ENCODE measurements at places on chromosomes 6 and 20.

- no peak for DNase-seq
Measured at GRCh38 chr20:59836767-59837166, 96.7 kb downstream of the SYCP2 start.

- no peak for DNase-seq
Measured at GRCh38 chr6:38270367-38270766, 369.4 kb downstream of the BTBD9 start.

GRCh38 chr20:642398-643174, 10.4 kb downstream of the SRXN1 start:
- no peak for DNase-seq

- no peak for DNase-seq
Measured at GRCh38 chr20:50286174-50286511, 95.5 kb downstream of the CEBPB start.

DNA sequence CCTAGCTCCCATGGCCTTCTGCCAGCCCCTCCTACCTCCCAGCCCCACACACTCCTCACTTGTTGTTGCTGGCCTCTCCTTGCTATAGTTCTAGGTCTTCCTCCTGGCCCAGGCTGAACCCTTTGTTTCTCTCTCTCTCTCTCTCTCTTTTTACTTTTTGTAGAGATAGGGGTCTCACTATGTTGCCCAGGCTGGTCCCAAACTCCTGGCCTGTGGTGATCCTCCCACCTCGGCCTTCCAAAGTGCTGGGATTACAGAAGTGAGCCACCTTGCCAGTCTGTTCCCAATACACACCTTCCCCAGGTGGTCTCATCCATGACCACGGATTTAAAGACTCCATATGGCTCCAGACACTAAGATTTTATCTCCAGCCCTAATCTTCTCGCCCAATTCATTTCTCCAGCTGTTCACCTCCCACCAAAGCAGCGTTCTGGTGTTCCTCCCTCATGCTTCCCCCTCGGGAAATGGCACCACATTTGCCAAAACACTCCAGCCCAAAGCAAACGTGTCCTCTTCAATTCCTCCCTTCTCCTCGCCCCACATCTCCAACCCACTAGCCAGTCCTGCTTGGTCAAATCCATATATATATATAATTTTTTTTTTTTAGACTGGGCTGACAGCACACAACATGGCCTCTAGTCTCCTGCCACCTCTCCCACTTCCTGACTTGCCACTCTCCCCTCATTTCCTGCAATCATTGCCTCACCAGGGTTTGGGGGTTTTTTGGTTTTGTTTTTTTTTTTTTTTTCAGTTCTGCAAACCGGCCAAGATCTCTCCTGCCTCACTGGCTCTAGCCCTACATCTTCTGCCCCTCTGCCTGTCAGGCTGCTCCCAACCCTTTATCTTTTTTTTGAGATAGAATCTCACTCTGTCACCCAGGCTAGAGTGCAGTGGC, 104.4 kb downstream of the NCR2 start:
- DNase-seq = no peak

DNA sequence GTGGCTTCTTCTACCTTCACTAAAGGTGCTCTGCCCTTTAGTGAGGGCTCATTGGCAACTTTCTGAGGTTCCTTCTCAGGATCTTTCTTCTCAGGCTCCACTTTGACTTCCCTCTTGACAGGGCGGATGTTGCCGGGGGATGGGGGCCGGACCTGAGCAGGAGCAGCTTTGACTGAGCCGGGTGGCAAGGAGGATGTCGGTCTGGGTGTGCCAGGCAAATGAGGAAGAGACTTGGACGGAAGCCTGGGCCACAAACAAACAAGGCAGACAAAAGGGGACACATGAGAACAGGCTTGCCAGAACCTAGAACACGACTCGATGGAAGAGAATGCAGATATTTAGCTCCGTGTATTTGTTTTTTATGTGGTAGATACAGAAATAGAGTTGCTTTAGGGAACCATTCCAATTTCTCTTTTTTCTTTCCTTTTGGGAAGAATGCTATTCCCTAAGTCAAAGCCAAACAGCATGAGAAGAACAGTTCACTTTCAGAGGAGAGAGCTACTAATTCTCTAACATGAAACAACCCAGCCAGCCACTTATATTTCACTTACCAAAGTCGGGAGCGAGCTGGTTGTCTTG, 76.2 kb upstream of the BCLAF1 start:
- no peak for DNase-seq

DNA sequence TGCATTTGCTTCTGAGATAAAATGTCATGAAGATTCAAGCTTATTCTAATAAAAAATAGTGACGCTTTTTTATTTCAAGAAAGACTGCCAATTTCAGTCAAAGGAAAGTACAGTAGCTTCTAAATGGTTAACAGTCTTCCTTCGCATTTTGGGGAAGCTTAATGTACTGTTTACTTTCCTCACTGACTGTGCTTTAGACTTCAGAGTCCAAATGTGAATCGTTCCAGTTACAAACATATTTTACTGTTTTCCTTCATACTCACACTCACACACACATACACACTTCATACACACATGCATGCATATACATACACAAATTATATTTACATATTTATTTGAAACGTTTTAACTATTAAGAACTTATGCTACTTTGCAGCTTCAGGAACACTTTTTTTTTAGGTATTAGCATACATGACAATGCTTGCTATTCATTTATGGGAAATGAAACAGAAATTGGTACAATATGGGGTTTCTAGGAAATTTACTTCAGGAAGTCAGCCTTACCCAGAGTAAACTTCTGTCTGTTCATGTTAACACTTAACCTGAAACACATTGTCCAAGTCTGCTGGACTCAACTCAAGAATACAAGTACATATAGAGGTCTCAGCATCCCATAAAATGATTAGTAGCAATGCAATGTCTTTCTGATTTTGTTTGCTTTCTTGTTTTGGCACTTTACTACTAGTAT, 145.4 kb downstream of the RPS12 start:
- DNase-seq = no peak

DNA sequence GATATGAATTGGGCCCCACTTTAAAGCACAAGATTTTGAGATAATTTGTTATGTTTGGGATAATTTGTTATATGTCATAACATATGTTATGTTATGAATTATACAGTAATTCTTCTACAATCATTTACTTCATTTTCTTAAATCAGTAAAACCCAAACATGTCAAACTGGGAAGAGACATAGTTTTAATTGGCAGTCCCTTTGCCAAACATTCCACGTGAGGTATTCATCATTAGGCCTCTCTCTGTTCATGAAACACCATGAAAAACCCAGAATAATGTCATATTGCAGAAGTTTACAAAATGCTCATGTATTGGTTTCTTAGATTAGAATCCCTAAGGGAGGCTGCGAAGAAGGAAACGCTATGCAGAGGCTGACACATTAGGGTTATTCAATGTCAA, 89.4 kb upstream of the PDE10A start:
- DNase-seq = no peak

DNA sequence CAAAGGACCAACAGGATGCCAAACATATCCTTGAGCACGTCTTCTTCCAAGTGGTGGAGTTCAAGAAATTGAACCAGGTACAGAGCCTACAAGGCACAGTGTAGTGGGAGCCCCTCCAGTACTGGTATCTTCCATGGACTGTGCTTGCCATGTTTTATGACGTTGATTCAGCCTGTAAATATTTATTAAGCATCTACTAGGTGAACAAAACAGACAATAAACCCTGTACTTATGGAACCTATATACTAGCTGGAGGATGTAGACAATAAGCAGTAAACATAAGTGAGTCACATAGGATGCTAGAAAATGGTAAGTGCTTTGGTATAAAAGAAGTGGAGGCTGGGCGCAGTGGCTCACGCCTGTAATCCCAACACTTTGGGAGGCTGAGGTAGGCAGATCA, 24.4 kb upstream of the MYBL2 start:
- no peak for DNase-seq

- DNase-seq = no peak
Measured at GRCh38 chr6:7085911-7086310, 21.9 kb upstream of the RREB1 start.

GRCh38 chr6:107635057-107635515, 145.2 kb downstream of the SOBP start:
- DNase-seq = no peak

GRCh38 chr6:149484733-149485700, at the start of gene ZC3H12D:
TSS of gene ZC3H12D (minus strand) at chr6:149485014. CDS start at chr6:149474543, 10,471 bp downstream.
- no peak for DNase-seq

DNA sequence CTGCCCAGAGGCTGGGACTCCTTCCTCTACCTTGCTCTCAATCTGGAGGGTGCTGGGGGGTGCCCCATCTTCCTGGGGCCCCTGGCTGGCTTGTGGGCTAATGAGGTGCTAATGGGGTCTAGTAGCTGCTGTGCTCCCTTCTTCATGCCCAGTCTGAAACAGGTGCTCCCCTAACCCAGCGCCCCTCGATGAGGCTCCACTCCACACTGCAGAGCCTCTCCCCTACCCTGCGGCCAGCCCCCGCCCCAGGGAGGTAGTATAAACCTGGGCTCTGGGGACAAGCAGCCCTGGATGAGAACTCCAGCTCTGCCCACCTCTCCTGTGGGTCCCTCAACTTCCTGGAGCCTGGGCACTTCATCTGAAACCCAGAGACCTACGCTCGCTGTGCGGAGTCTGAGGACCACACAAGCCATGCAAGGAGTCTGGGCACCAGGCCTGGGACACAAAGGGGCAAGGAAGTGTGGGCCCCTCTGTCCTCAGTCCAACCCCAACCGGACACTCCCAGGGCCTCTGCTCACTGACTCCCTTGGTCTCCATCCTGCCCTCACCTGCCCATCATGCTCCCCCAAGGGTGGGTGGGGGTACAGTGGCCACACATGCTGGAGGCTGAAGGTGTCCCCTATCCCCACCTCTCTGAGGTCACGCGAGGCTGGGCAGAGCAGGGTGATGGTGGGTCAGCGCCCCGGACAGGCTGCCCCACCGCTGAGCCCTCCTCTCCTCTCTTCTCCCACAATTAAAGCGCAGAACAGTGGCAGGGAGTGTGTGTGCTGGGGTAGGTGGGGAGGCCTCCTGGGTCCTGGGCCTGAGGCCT, 6.1 kb downstream of the RPL10A start:
- no peak for DNase-seq

DNA sequence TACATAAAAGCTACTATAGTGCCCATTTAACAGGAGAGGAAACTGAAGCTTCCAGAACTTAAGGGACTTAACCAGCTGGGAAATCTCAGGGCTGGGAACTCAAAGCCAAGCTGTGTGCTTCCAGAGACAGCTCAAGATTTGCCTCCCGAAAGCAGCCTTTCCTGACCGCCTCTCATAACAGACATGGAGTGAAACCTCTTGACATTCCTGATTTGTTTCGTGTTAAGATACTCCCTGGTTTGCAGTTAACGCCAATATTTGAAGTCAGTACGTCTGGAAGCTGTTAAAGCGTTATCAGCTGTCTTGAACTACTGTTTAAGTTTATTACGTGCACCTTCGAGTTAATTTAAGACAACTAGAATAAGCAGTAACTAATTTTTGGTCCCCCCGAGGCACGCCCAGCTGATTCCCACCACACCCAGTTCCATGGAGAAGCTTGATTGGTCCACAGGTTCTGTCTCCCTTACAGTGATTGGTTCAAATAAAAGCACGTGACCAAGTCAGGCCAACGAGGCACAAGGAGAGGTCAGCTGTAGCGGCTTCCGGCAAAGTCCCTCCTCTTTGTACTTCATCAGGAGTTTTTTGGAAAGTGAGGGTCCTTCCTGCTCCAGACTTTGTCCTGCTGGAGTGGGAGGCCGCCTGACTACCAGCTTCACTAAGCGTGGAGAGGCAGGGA, 8.9 kb upstream of the TCP11 start:
- no peak for DNase-seq

- DNase-seq = no peak
Measured at GRCh38 chr20:2749951-2750490, 50.4 kb downstream of the CPXM1 start.

GRCh38 chr6:137957471-137957870, 90.4 kb downstream of the TNFAIP3 start:
- DNase-seq = no peak

DNA sequence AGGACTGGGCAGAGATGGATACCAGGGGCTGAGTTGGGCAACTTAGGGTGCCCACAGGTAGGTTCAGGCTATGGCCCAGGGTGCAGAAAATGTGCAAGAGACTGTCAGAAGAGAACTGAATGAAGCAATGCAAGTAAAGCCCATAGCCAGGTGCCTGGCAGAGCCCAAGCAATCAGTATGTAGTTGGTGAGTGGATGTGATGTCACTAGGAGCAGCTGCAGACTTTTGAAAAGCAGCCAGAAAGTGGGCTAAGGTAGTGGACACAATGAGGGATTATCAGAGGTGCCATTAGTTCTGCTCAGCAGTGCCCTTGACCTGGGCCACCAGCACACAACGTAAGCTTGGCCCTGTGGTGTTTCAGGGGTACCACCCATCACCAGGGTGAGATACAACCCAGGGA, 135.3 kb downstream of the SOBP start:
- no peak for DNase-seq
